ENCODE measurements at places on chromosomes 12 and 14. TPM values are rescaled to one million over a fixed set of nuclear protein-coding genes. Genes with fewer than 3 reads are reported as not detected.

POTEG gene
- not detected for total RNA-seq

DNA sequence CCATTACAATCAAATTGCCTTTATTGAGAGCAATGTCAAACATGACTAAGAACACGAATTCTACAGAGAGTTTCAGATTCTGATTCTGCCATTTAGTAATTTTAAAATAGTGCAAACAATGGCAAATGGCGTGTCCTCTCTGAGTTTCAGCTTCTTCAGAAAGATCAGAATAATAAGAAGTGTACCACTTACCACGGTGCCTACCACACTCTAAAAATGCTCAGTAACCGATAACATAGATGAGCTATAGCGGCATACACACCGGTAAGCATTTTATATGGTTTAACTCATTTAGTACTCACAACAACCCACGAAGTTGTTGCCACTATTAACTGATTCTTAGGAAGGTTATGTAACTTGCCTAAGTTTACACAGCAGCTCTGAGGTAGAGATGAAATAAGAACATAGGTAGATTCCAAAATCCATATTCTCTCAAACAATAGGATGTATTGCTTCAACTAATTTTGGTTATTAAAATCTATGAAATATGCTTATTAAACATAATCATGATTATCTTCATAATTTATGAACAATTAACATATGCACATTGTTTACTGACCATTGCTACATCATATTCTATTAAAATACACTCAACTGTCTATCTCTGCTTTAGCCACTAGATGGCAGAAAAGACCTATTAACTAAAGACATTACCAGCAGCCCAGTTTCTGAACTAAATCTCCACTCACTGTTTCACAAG is 38.3 kb downstream of the SLC6A15 start:
- peak; percentile 22 for DNase-seq

DNA sequence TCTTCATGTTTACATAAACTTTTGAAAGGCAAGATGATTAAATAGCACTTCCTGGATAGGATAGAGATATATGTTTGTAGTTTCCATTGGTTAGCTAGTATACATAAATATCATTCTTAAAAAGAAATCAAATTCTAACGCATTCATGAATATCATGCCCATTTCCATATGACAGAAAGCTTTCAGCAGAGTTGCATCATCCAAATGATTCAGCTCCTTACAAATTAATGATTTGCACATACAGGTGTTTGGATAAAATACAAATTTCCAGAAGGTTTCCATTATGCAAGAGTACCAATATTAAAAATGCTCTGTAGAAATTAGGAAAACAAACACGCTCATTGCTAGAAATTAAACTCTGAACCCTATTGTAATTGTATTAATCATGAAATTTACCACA is 264.4 kb downstream of the FOXG1 start:
- no peak for DNase-seq

GRCh38 chr12:93149229-93149628 is 220.1 kb upstream of the EEA1 start:
- DNase-seq: no peak

- no peak for DNase-seq
Measured at GRCh38 chr12:67442896-67443295, 173.7 kb downstream of the CAND1 start.

DNA sequence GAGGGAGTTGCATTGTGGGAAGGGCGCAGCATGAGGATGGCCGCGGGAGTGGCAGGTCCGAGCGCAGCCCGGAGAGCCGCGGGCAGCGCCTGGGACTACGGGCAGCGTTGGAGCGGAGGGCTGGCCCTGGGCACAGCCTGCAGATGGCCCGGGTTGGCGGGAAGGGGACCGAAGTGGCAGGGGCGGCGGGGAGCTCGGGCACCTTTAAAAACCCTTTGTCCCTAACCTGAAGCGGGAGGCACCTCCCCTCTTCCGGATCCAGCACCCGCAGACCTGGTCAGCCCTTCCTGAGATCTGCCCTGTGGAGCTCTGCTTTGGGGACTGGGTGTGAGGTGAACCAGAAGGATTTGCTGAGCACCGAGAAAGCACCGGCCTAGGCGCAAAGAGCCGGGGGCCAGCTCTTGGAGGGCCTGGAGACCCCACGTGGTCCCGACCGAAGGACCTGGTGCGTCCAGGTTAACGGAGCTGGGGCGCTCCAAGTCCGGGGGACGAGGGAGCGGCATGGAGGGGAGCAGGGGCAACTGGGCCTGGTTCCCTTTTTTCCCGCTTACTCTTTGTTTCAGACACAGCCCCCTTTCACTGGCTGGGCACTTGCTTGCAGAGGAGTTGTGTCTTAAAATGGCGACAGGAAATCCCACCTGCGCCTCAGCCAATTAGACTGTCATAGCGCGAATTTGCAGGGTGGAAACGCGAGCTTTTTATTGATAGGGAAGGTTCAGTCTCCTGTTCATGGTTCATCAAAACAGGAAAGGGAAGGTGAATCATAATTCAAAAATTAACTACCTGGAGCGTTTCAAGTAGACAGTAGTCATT is 792 bp upstream of the SLC38A1 start:
- peak; percentile 50 for DNase-seq

All from spinal cord (tissue), 10 donors.